ENCODE measurements at places on chromosomes 5 and 9.

DNA sequence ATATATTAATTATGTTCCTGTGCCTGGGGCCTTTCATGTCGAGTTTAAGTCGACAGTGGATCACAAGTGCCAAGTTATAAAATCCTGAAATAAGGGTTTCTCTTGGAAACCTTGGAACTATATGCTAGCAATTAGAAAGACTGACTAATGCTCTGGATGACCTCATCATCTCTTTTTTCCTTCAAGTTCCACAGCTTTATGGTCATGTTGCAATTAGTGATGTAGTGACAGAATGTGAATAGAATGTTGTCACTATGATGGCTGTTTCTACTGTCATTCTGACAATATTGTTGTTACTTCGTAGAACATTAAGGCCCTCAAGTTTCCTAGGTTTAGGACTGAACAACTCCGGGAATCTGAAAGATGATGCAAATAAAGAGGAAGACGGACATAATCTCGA, 368.0 kb upstream of the SEMA6A start:
- no peak for DNase-seq

GRCh38 chr5:69305512-69305911, 27.1 kb downstream of the CCDC125 start:
- no peak for DNase-seq

DNA sequence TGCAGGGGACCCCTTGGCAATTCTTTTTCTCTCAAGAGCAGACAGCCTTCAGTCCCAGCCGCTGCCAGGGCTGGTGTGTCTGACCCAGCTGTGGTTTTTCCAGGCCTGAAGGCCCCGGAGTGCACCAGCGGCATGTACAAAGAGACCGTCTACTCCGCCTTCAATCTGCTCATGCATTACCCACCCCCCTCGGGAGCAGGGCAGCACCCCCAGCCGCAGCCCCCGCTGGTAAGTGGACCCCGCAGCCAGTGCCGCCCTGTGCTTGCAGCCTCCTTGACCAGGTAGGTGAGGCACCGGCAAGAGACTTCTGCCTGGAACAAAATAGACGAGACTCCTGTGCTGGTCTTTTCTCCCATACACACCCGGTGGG, 1.3 kb downstream of the TCF7 start:
- DNase-seq = peak; percentile 64

DNA sequence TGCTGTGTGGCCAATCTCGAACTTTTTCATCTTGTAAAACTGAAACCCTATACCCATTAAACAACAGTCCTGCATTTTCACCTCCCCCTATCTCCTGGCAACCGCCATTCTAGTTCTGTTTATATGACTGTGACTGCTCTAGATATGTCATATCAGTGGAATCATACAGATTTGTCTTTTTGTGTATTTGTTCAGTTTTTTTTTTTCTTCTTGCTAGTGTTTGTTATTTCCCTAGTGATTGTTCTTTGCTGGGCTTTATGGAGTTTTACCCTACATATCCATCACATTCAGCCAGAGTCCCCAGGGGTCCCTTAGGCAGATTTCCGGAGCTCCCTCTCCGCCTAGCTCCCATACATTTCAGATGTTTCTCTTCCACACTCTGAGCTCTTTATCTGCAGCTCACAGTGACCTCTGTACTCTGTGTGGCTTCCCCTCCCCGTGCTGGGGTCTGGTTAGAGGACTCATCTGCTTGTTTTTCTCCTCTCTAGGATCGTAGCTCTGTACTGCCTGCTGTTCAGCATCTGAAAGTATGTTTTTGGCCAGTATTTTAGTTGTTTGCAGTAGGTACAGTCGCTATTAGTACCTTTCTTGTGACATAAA, 25.1 kb upstream of the CARTPT start:
- no peak for DNase-seq

DNA sequence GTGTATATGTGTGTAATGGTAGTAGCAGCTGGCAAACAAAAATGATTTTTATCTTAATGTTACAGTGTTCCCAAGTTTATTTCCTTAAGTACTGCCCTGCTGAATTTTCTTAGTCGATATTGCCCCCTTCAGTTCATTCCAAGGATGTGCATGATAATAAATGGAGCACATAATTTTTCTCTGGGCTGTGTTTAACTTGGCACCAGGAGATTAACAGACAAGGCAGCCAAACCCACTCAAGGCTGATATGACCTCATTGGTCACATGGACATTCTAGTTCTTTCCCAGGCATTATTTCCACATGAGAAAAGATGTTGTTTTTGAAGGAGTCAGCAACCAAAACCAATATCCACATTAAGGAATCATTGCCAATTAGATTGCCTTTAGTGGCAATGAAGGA, 61.8 kb downstream of the COX7C start:
- no peak for DNase-seq

DNA sequence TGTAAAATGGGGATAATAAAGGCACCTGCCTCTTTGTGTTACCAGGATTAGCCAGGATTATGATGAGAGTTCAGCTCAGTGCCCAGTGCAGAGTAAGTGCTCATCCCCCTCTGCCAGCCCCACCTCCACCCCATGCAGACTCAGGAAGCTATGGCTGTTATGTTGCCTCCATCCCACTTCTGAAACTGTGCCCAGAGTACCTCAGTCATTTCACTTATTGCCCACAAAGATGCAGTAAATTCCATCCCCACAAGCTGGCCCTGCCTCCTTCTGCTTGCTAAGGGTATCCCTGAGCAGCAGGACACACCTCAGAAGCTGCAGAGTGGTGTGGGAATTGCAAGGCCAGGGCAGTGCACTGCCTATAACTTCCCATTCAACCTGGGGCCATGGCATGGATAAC, 415.1 kb downstream of the SPOCK1 start:
- DNase-seq = no peak

- no peak for DNase-seq
Measured at GRCh38 chr5:140038373-140038957, 4.6 kb downstream of the NRG2 start.

- DNase-seq = no peak
Measured at GRCh38 chr5:107605596-107606125, 65.1 kb downstream of the EFNA5 start.

DNA sequence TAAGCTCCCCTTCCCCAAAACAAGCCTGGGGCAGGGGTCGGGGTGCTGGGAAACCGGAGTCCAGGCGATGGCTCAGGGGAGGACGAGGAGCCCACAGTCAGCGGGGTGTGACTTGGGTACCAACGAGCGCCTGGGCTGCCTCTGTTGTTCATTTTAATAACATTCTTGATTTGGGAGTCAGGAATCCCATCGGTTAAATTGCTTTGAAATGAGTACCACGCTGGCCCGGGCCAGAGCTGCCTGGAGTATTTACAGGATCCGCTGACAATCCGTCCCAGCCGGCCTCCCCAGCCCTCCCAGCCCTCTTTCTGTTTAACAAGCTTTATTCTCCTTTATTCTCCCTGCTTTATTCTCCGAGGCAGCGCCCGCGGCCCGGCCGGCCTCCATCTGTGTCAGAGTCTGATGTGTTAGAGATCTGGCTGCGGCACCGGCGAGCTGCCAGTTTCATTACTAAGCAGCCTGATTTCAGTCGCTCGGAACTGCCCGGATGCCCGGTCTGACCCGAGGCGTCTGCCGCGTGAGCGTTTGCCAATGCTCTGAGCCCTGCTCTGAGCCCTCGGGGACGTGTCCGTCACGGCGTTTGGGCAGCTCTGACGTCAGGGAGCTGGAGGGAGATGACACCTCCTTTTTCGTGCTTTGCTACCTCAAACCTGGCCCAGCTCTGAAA, 16.5 kb upstream of the QRFP start:
- DNase-seq = no peak

GRCh38 chr5:154117930-154118329, 72.6 kb upstream of the GALNT10 start:
- no peak for DNase-seq

DNA sequence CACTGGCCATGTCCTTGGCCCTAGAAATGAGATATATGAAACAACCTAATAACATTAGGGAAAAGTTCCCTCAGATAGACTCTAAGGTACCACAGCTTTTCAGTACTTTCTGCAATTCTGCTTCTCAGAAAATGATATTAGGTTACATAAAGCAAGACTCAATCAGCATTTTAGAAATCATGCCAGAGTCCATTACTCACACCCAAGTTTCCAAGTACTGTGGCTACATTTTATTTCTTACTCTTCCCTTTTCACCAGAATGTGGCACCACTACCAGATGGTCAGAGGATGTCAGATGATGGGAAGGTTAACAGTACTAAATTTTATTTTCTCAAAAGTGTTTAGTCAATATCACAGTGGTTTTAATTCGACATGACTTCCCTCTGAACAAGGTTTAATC, 217.2 kb downstream of the MLLT3 start:
- no peak for DNase-seq

DNA sequence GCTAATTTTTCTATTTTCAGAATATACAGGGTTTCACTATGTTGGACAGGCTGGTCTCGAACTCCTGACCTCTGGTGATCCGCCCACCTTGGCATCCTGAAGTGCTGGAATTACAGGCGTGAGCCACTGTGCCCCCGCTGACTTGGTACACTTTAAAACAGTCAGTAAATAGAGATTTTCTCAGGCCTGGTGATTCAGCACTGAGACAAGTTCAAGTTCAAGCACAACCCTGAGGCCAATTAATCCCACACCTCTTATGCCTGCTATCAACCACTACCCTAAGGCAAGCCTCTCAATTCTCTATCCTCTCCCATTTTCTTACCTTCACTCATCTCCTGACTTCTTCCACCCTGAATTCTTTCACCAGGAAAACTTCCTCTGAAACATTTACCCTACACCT, 18.9 kb downstream of the MUSK start:
- DNase-seq = no peak

GRCh38 chr5:113274836-113275414, 159.9 kb downstream of the TSSK1B start:
- no peak for DNase-seq

GRCh38 chr5:122091936-122092600, 14.0 kb upstream of the LOX start:
- no peak for DNase-seq

GRCh38 chr9:134730761-134731496, 89.3 kb downstream of the COL5A1 start:
- DNase-seq = no peak

DNA sequence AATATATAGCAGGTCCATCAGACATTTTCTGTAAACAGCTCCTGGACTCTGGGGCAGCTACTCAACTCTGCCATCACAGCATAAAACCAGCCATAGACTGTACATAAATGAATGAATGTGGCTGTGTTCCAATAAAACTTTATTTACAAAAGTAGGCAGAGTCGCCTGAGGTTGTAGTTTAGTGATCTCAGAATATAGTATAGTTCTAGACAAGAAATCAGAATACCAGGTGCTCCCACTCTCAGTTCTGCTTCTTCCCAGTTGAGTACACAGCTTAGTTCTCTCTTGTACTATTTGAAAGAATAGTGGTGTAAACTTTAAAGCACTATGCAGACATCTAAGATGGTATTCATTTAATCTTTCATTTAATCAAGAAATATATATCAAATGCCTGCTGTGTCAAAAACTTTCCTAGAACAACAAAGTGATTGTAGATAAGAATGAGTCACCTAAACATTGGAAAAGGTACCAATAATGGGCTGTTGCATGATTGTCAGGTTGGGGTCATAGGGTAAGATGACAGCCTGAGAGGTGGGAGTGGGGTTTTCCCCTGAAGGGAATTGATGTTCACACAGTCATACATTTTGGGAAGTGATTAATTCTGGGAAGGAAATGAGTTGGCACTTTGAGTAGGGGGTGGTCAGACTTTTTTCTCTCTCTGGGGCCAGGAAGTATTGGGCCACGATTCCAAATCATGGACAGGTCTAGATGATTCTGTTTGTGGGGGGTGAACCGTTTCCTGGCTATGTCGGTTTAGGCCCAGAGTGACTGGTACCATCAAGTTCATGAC, 37.0 kb downstream of the TNFSF8 start:
- DNase-seq = no peak

- DNase-seq = no peak
Measured at GRCh38 chr5:108259306-108259705, 122.6 kb downstream of the FBXL17 start.

- DNase-seq = peak; percentile 90
Measured at GRCh38 chr9:120877276-120878034, 467 bp upstream of the PHF19 start.

DNA sequence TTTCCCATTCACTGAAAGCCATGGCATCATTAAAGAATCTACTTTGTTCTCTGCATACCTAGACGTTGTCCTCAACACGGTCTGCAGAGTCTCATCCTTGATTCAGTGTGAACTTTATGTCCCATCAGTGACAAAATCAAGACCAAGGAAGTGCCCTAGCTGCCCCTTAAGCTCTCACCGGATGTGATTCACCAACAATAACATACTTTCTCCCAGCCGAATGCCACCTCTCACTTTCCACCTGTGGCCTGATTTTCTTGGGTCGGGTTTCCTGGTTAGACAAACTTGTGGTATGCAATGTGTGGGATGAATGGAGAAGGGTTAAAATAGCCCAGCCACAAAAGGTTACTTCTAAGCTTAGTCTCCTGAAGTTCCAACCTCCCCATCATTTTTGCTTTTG, 145.3 kb upstream of the PAPPA start:
- DNase-seq = no peak

DNA sequence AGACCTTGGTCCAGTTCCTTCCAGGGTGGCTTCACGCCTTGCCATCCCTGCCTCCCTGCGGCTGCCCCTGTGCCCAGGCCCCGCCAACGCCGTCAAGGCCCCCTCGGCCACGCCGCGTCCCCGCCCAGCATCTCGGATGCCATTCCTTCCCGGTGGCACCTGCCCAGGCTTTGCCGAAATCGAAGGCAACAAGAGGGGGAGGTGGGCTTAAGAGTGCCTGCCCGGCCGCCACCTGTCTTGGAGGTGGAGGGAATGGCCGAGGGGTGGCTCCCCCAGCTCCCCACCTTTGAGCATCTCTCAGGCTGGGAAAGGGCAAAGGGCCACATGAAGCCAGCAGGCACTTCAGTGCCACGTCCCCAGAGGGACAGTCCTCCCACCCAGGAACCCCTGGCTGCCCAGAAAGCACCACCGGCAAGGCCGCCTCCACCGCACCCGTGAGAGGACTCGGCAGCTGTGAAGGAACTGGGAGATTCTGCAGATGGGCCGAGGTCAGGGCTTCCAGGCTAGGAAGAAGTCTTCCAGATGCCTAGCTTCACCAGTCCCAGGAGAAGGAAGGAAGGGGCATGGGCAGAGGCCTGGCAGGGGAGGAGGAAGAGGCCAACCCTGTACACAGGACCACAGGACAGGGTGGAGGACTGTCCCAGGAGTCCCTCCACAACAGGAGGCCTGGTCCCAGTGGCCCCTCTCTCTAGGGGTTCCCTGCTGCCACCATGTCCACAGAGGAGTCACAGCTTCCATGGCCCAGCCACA, 218.0 kb downstream of the FANCC start:
- DNase-seq = no peak

- peak; percentile 18 for DNase-seq
Measured at GRCh38 chr5:172506921-172507320, 52.6 kb upstream of the SH3PXD2B start.

DNA sequence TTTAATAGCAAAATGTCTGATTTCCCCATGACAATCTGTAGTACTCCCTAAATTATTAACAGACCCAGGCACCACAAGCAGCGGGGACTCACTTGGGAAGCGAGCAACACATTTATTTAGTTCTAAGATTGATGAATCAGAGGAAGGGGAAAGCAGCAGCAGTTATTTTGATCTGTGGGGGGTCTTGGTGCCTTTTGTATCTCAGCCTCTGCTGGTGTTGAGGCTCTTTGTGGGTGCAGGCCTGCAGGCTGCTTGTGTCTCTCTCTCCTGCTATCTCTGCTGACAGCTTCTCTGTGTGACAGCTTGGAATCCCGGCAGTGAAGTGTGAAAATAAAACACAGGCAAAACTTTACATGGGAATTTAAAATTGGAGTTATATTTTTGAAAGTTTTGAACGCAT, 878.2 kb upstream of the DMAC1 start:
- no peak for DNase-seq
